Stimulated activated CD8-positive, alpha-beta memory T cell treated with anti-CD3 and anti-CD28 coated beads, Interleukin-7, amount 100 ng/mL, for 1 hour (primary cell): ENCODE measurements at places on chromosomes 4 and X.

GRCh38 chr4:24010994-24011393, 121.1 kb upstream of the PPARGC1A start:
- DNase-seq: no peak

DNA sequence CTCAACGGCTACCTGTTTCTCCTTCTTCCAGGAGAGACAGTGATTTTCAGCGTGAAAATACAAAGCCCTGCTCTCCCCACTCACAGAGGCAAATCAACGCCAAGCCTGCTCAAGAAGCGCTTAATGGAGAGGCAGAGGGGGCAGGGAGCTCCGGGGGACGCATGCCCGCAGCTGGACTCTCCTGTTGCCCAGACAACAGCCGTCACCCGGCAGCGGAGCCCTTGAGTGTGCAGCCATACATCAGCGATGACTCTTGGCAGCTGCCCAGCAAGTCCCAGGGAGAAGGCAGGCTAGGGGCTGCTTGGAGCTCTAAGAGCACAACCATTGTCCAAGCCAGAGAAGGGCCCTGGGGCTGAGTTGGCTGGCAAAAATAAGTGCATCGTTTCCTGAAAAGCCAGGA, 71.0 kb upstream of the AFAP1 start:
- no peak for DNase-seq

DNA sequence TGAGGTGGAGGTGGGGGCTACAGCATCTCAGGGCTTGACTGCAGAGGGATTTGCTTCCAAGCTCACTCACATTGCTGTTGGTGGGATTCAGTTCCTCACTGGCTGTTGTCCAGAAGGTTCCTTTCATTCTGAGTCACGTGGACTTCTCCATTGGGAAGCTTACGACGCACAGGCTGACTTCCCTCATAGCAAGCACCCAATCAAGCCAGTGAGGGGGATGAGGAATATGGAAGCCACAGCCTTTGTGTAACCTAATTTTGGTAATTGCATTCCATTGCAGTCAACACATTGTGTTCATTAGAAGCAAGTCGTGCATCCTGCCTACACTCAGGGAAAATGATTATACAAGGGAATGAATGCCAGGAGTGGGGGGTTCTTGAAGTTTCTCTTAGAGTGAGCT, 32.7 kb upstream of the MXRA5 start:
- no peak for DNase-seq

GRCh38 chrX:116009861-116010710, 160.5 kb upstream of the AGTR2 start:
- DNase-seq: no peak

GRCh38 chr4:163251204-163251603, 81.2 kb downstream of the NPY1R start:
- DNase-seq: no peak

GRCh38 chr4:86594559-86595425, 677 bp downstream of the PTPN13 start:
- DNase-seq: no peak

- DNase-seq: no peak
Observed at GRCh38 chrX:36963852-36964251, 44.3 kb upstream of the FAM47C start.
